ENCODE measurements at places on chromosomes 4 and X.

DNA sequence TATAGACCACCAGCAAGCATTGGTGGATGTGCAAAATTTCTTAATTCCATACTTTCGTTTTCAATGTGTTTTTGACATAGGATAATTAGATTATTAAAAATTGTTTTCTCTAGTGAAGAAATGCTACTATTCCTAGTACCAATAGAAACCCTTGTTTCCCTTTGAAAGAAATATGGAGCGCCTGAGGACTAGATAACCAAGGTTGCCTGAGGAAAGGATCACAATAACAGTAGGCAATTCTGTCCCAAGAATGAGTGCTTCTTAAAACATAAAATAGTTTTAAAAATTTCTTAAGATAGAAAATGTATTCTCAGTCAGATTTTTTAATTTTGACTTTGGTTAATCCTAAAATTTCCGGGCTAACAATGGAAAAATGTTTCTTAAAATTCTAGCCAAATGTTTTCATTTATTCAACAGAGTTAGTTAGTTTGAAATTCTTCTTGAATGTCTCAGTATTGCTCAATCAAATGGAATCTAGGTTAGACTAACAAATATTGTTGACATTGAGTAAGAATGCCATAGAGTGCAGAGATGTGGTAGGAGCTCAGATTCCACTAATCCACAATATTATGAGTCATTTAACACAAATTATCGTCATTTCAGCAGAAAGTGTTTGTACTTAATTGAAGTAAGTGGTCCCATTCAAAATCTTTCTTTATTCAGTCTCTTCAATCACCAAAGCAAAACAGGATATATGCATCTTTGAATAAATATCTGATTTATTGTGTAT, 666.0 kb downstream of the GRID2 start:
- DNase-seq = peak; percentile 93

DNA sequence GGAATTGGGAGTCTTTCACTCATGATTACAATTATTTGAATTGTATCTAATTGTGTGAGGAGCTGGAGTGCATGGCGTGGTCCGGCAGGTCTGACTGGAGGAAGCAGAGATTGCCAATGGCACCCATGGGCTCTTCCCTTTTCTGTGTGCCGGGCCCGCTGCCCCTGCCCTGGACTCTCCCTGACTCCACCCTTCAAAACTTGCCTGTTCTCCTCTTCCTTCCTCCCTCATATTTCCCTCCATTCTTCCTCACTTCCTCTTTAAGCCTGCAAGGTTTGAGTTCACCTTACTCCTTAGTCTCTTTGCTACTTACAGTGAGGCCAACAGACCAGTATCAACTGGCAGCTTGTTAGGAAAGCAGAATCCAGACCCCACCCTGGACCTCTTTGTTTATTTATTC, 6.5 kb upstream of the STBD1 start:
- DNase-seq = no peak

DNA sequence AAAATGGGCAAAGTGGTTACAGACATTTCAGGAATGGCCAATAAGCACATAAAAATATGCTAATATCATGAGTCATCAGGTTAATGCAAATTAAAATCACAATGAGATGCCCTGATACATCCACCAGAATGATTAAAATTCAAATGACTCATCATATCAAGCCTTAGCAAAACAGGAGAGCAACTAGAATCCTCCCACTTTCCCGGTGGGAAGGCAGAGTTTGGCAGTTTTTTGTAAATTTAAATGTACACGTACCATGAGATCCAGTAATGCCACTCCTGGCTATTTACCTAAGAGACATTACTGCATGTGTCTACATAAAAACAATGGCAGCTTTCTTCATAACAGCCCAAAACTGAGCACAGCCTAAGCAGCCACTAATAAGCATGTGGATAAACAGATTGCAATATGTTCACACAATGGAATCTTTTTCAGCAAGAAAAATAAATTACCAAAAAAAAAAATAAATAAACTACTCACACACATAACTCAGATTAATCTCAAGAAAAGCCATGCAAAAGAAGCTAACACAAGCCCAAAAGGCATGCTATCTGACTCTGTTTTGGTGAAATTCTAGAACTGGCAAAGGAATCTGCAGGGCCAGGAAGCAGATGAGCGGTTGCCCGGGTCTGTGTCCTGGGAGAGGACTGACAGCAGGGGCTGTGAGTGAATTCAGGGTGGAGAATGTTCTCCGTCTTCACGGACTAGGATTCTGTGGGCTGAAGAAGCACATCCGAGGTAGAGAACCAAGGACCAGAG, 48.8 kb downstream of the AFAP1 start:
- no peak for DNase-seq

- no peak for DNase-seq
These were observed 132.2 kb upstream of the TRIM2 start for GRCh38 chr4:153071958-153072598.

Measured in kidney epithelial cell (primary cell).